A172 (cell line): ENCODE measurements at places on chromosomes 1 and 21.
A peak's percentile ranks its signal among the peaks of the same experiment; 100 is the strongest.

- no peak for DNase-seq
Measured at GRCh38 chr1:185860311-185860710, 126.1 kb downstream of the HMCN1 start.

DNA sequence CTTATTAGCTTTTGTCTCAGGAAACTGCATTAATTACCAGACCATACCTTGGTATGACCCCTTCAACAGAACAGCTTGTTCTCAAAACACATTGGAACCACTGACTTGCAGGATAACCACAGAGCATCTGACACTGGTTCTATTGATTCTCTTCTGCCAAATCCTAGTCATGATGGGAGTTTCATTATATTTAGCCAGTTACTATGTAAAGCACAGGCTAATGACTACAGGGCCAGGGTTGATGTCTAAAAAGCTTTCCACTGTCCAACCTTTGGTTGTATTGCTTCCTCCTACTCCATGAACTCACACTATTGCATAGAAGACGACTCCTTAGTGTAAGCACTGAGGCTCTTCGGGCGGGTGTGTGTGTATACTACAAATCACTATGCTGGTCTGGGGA lies 3.8 kb downstream of the STMN1 start:
- DNase-seq, result no peak

GRCh38 chr1:2611031-2611501 lies 21.8 kb downstream of the MMEL1 start:
- no peak for DNase-seq

DNA sequence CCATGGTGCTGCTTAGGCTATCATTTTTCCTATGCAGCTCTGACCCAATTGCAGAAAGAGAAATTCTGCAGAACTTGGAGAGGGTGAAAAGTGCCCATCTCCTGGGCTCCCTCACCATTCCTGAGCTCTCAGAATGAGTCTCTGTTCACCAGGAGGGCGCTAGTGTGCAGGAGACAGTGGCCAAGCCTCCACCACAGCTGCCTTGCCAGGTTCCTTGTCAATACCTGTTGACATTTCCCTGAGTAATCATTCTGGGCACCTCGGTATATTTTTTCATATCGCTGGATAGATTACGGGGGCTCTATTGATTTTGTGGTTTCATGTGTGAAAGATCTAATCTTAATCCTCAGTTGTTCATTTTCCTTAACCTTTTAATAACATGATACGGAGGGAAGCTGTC lies 13.0 kb upstream of the C8B start:
- no peak for DNase-seq

DNA sequence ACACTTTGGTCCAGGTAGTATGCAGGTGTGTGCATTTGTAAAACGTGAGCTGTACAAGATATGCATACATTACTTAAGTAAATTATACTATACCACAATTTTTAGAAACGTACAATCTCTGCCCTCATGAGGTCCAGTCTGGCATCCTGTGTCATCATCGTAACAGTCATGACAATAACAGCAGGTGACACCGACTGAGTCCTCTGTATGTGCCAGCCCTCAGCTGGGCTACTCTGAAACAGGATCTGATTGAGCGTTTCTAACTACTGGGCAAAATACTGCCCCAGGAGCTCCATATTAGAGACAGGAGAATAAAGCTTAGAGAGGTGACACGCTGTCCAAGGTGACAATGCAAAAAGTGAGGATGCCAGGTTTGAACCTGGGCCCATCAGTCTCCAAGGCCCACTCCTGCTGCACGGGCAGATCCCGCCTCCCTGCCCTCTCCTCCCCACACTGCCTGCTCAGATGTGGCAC lies 47.2 kb upstream of the ECE1 start:
- no peak for DNase-seq

GRCh38 chr1:119384591-119384990 lies 16.0 kb downstream of the HAO2 start:
- DNase-seq, result no peak

- peak; percentile 96 for DNase-seq
Measured at GRCh38 chr1:172356620-172357019, 63.9 kb upstream of the C1orf105 start.

- no peak for DNase-seq
Measured at GRCh38 chr1:18901147-18901951, 1.0 kb downstream of the ALDH4A1 start.

DNA sequence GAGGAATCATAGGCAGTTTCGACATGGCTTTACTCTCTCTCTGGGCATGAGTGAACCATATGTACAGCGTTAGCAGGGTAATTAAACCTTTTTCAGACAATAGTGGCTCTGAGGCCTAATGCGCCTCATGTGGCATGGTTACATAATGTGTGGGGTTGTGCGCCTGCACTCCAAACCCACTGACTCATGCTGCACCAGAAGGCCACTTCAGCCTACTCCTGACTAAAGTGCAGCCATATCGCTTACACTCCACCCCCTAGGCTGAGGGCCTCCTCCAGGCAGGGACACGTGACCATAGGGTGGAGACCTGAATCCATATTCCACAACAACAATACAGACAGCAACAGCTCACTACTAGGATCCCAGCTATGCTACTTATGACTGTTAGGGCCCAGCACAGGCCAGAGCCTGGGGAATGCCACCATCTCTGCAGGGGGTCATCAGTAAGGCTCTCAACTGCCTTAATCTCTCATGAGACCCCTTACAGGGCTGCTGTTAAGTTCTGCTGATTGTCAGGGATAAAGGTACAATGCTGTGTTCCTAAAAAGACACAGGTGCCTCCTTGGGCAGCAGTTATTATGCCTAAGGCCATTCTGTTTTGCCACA lies 13.4 kb upstream of the ODF2L start:
- no peak for DNase-seq

- DNase-seq, result no peak
Measured at GRCh38 chr1:232029315-232029714, 402.7 kb downstream of the DISC1 start.

DNA sequence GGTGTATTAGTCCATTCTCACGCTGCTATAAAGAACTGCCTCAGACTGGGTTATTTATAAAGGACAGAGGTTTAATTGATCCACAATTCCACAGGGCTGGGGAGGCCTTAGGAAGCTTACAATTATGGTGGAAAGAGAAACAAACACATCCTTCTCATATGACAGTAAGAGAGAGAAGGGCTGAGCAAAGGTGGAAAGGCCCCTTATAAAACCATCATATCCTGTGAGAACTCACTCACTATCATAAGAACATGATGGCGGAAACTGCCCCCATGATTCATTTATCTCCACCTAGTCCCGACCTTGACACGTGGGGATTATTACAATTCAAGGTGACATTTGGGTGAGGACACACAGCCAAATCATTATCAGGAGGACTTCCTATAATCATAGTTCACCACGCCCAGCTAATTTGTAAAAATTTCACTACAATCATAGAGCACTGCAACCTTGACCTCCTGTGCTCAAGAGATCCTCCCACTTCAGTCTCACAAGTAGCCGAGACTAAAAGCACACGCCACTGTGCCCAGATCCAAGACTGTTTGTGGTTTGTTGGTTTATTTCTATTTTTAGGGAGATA lies 164.9 kb downstream of the RERE start:
- no peak for DNase-seq

DNA sequence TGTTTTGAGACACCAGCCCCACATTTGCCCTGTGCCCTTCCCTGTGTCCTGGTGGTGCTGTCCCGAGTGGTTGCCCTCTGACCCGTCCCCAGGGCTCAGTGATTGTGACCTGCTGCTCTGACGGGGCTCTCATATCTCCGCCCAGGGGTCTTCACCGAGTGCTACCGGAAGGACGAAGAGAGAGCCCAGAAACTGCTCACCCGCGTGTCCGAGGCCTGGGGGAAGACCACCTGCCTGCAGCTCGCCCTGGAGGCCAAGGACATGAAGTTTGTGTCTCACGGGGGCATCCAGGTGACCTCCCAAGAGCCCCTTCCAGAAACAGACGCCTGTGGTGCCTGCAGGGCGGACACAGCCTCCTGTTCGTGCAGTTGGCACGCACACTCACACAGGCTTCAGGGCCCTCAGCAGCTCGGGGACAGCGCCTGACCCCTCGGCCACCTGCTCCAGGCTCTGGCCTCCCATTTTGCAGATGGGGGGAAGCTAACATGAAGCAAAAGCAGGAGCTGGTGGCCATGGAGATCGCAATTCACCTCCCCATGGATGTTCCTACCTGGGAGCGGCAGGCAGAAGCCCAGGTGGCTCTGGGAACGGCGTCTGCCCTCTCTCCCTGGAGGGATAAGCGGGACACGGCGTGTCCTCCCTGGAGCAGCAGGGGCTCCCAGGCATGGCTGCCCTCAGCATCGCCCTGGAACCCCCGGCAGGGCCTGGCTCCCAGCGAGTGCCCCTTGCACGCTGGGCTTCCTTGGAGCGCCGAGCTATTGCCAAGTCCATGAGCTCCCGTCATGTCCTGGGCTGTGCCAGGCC lies 45.9 kb downstream of the TRPM2 start:
- no peak for DNase-seq

DNA sequence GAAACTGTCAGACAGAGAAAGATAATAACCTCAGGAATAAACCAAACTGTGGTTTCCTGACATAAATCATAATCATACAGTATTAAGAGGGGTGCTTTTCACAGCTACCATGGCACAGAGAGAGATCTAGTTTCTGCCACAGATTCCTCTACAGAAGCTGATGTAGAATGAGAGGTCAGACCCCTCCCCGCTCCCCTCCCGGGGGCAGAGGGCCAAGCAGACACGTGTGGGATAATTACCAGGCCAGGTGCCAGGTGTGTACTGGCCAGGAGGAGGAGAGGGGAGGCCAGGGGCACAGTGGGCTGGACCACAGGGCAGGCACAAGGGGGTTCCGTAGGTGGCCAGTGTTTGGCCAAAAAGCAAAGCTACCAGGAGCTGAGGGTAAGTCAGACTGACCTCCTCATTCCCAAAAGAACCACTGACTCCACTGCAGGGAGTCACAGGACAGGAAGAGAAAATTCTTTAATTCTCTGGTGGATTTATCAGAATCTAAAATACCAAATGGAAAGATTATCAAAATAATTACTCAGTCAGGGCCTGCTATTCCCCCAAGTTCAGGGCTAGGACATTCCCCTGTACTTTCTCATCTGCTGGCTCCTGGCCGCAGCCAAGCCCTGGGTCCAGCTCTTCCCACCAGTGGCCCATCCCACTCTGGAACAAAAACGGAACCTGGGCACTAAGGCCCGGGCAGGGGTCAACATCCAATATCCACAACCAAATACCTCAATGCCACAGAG lies 30.0 kb downstream of the C2CD2 start:
- DNase-seq, result no peak

- DNase-seq, result no peak
Measured at GRCh38 chr1:54949053-54949452, 31.4 kb upstream of the TMEM61 start.

GRCh38 chr1:67148516-67149178 lies 13.9 kb upstream of the C1orf141 start:
- DNase-seq, result no peak

GRCh38 chr1:90357995-90358394 lies 359.1 kb downstream of the BARHL2 start:
- DNase-seq, result peak; percentile 2

- no peak for DNase-seq
Measured at GRCh38 chr1:206909161-206909882, 12.1 kb downstream of the IL24 start.

GRCh38 chr1:150511551-150511950 lies 3.6 kb downstream of the ECM1 start:
- no peak for DNase-seq

DNA sequence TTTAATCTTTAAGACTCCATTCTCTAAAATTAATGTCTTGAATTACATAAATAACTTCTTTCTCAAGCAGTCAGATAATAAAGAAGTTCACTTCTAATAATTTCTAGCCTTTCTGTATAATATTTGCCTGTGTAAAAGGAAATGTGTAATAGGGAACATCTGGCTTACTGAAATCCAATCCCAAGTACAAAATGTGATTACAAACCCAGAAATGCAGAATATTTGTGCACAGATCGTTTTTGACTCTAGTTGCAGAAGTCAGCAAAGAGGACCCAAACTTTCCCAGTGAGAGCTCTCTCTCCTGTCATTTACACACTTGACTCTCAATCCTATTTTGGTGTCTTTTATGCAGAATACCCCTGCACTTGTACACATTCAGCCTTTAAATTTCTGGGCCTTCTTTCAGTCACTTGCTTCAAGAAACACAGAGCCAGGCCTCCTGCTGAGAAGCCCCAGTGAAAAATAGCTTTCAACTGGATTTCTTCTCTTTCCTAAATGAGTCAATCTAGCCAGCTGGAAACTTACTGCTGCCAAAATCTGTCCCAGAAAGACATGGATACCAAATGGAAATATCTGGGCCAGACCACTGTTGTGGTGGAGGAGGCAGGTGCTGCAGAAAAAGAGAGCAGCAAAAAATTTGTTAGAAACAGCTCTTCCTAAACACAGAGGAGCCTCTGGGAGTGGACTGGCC lies 68.5 kb upstream of the ADAM30 start:
- no peak for DNase-seq

GRCh38 chr1:215568299-215568692 lies 1.2 kb downstream of the KCTD3 start:
- peak; percentile 37 for DNase-seq

DNA sequence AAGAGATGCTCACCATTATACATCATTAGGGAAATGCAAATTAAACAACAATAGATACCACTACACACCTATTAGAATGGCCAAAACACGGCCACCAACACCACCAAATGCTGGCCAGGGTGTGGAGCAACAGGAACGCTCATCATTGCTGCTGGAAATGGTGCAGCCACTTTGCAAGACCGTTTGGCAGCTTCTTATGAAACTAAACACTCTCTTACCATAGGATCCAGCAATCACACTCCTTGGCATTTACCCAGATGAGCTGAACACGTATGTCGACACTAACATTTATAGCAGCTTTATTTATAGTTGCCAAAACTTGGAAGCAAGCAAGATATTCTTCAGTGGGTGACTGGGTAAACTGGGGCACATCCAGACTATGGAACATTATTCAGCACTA lies 28.9 kb upstream of the ADARB1 start:
- DNase-seq, result no peak

DNA sequence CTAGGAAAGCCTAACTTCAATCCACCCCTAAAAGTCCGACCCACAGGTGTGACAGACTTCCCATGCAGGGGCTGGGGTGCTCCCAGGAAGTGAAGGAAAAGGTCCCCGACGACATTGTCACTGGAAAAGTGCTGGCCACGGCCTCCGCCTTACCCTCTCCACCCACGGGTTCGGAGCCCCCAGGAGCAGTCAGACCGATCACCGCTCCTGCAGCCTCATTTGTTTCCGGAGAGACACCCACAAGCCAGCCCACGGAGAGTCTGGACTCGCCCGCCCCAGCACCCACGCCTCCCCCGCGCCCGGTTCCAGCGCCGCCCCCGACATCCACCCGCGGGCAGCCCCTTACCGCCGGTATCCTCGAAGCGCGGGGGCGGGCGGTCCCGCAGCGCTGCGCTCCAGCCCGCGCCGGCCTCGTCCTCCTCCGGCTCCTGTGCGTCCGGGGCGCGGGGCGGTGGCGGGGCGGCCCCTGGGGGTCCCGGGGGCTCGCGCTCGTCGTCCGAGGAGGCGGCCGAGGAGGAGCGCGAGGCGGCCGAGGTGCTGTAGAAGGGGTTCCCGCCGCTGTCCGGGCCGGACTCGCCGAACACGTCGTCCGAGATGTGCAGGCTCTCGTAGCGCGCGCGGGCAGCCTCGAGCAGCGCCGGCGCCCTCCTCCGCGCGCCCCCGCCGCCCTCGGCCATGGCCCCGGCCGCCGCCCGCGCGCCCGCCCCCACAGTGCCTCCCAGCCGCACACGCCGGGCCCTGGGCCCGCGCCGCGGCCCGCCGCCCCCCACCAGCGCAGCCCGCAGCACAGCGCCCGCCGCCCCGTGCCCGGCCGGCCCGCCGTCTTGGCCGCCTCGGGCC lies 660 bp downstream of the PGBD5 start:
- DNase-seq, result no peak

GRCh38 chr1:205210756-205211168 lies 740 bp downstream of the DSTYK start:
- no peak for DNase-seq

GRCh38 chr1:26705788-26706311 lies 10.0 kb downstream of the ARID1A start:
- DNase-seq, result peak; percentile 62
